AG04449 (cell line): ENCODE measurements at places on chromosomes 7 and 10.
A peak's percentile ranks its signal among the peaks of the same experiment; 100 is the strongest.

- DNase-seq = no peak
Measured at GRCh38 chr7:129258649-129259389, 34.0 kb downstream of the AHCYL2 start.

DNA sequence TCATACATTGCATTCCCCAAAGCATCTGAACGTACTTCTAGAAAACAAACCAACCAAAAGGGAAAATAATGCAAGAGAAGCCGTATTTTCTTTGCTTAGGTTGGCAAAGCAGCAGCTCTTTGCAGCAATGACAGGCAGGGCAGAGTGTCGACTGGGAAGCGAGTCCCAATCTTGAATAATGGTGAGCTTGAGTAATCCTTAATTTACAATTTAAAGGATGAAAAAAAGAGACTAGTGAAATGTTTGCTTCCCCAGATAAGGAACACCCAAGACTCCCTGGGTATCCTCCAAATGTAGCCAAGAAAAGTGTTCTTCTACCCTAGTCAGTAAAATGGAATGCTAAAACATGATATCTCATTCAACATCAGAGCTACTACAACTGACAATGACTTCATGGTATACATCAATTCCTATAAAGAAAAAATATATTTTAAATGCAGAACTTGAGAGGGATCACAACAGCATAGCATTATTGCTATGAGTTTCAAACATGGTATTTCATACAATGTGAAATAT lies 32.0 kb downstream of the GPAM start:
- DNase-seq = peak; percentile 29

DNA sequence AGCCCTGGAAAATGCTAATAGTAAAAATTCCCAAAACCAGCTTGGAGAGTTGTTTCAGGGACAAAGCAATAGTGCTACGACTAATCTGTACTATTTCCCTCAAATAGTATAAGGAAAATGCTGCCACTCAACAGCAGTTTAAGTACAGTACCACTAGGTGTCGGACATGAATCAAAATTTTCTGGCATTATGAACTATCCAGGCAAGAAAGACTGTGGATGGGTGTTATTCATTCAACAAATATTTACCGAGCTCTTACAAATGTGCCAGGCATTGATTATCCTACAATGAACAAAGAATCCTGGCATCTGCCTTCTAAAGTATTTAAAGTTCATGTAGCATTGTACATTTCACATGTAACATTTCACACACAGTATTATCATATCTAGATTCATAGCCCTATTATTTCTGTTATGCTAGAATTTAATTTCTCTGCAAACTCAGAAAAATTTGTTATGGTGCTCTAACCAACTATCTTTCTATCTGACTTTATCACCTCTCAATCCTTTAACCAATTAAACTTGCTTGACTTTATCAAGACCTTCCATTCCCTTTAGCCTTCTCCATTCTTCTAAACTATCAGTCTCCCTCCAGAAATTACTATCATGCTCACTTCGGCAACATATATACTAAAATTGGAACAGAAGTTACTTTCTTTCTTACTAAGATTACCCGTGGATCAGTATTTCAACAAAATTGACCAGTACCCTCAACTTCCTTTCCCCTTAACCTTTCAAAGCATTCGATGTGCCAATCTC lies 80.6 kb downstream of the ARHGAP21 start:
- peak; percentile 59 for DNase-seq

- no peak for DNase-seq
Measured at GRCh38 chr10:97896756-97897358, 47.2 kb downstream of the GOLGA7B start.

DNA sequence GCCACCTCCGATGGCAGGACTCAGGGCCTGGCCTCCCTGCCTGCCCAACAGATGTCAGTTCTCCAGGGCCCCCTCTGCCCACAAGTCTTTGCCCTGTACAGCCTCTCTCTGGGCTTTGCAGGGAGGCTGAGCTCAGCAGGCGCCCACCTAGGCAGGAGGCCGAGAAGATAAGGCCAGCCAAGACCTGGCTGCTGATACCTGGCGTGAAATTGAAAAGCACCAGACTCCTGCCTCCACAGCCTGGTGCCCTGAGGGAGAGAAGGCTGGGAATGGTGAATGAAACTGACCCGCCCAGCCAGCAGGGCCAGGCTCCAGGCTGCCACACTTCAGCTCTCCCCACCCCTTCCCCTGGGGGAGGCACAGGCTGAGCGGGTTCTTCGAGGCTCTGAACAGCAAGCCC lies 145.8 kb downstream of the CDH23 start:
- no peak for DNase-seq
